ENCODE measurements at places on chromosomes 6 and 20.

- DNase-seq: no peak
Measured at GRCh38 chr6:99822741-99823512, 171.1 kb downstream of the MCHR2 start.

DNA sequence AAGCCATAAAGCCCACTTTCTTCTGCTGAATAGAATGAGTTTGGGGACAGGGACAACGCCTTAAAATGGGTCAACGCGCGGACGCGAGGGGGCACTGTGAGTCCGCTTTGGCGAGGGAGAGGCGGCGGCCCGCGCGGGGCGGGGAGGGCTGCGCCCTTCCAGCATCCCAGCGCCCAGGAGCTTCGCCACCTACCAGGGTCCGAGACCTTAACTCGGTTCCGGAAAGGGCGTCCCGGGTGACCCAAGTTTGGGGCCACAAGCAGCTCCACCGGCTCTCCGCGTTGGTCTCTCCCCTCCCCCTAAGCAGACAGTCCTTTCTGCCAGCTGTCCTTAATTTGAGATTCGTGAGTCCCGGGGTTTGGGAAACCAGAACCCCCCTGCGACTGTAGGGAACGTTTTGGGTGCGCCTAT is 1.8 kb upstream of the SAMD5 start:
- DNase-seq: peak; percentile 16

DNA sequence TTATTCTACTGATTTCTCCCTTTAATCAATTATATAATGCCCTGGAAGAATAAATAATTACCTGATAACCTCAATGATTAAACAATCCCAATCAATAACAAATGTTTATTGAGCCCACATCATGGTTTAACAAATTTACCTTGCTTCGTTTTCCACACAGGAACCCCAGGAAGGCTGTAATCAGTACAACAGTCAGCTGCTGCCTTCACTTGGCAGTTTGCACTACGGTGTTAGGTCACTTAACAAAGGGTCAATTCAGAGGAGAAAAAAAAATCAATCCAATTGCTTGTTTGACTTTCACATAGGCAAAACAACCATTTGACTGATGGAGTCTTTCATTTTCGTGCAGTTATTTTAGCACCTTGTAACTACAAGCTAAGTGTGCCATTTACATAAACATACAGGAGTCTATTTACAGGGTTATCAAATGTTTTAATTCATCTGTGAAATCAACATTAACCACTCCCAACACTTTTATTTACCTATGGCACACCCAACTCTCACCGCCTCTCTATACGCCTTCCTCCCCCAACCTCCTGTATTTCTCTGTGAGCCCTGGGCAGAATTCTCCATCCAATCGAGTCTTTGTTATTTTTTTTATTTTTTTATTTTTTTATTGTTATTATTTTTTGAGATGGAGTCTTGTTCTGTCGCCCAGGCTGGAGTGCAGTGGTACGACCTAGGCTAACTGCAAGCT is 140.4 kb upstream of the TAB2 start:
- no peak for DNase-seq

DNA sequence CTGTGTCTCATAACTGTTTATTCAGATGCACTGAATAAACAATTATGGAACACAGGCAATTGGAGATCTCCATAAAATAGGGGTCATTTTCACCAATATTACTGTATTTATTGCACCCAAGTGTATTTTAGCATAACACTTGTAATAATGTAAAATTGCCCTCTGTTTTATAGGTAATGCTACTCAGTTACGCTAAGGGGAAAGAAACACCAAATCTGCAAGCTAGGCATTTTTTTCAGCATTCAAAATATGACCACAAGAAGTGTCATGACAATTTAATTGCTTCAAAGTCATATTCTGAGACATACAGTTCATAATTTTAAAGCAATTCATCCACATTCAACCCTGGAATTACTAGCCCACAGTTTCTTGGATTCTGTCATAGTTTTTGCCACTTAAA is 643.2 kb upstream of the NOX3 start:
- DNase-seq: no peak

- DNase-seq: no peak
Measured at GRCh38 chr20:39155971-39156370, 193.8 kb downstream of the DHX35 start.

- no peak for DNase-seq
Measured at GRCh38 chr20:50645253-50646068, 45.9 kb downstream of the RIPOR3 start.

DNA sequence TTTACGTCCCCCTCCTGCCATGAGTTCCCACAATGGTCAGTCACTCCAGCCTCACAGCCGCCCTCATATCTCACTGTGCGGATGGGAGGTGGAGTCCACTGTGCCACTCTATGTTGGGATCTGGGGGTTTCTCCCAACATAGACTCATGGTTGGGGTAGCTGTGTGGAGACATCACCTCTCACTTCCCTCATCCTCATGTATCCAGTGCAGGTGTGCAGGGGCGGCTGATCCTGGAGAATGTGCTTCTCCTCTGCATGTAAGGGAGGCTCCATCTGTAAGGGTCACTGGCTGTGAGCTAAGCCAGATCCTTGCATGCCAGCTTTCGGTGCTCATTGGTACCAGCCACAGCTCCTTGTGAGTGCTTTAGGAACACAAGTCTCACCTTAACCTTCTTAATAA is 400.8 kb downstream of the CDH26 start:
- DNase-seq: no peak

GRCh38 chr6:73050706-73051105 is 174.6 kb downstream of the KHDC1L start:
- no peak for DNase-seq

- no peak for DNase-seq
Measured at GRCh38 chr20:60239956-60240355, 281.7 kb downstream of the CDH26 start.

DNA sequence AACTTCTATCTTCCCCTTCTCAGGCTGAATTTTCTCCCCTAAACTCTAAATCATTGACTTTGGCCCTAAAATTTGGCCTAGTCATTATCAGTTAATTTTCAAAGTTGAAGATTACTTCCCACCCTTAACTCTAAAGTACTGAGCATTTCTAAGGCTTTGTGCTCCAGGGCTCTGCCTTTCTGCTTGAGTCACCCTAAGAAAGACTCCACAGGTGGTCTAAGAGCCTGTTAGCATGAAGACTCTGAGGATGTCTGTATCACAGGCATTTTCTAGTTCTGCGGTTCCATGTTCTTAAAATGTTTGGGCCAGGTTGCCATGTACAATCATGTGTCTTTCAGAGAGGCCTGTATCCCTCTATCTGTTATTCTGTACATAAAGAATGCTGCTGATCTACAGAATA is 808.1 kb upstream of the MANEA start:
- no peak for DNase-seq

DNA sequence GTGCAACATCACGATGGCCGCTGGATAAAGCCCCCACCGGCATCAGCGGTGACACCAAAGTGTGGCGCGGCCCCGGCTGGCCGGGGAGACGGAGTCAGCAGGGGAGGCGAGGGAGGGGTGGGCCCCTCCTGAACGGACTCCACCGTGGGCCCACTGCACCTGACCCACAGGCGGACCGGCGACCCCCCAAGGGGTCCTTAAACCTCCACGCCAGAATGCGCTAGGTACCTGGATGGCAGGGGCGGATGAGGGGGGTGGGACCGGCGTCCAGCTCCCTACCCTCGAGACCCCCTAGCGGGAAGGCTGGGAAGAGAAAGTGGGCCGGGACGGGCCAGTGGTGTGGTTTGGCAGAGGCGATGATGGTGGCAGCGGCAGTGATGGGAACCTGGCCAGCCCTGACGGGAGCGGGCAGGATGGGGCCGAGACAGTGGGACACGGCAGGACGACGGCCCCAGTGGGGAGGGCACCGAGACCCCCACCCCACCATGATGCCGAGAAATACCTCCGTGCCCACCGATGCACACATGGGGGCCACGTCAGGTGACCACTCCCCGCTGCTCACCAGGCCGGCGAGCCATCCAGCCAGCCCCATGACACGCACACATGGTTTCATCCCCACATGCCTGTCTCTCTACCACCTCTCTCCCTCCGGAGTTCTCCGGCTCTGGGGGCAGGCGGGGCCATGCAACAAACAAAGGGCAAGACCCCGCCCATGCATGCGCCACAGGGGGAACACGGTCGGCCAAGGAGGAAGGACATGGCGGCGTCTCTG is 771.9 kb upstream of the DEFB115 start:
- no peak for DNase-seq

DNA sequence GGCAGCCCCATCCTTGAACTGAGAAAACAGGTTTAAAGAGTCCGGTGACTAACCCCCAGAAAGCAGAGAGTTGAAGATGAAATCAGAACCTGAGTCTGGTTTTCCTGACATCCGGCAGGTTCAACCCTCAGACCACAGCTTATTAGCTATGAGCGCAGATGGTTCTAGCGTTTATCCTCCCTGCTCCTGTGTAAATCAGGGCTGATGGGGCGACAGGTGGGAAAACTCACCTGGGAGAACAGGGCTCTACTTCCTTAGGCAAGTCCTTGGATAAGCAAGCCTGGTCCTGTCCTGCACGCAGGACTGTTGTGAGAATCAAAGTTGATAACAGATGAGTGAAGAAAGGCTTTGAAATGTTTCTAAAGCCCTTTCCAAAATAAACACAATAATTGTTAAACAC is 31.4 kb downstream of the GHRH start:
- DNase-seq: no peak

GRCh38 chr6:167285077-167285770 is 5.9 kb upstream of the UNC93A start:
- DNase-seq: no peak

GRCh38 chr20:45768479-45768878 is 23.2 kb downstream of the WFDC3 start:
- DNase-seq: no peak
